ENCODE measurements at places on chromosomes 6 and 20.

DNA sequence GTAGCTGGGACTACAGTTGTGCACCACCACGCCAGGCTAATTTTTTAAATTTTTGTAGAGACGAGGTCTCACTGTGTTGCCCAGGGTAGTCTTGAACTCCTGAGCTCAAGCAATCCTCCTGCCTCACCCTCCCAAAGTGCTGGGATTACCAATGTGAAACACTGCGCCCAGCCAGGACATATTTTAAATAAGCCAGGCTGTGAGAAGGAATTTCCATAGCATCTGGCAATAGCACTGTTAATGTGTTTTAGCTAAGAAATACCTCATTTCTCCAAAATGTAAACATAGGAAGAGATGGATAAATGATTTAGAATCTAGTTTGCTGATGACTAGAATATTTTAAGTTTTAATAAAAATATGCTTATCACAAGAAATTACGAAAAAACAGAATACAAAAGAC, 27.0 kb upstream of the SLA2 start:
- DNase-seq, result no peak

DNA sequence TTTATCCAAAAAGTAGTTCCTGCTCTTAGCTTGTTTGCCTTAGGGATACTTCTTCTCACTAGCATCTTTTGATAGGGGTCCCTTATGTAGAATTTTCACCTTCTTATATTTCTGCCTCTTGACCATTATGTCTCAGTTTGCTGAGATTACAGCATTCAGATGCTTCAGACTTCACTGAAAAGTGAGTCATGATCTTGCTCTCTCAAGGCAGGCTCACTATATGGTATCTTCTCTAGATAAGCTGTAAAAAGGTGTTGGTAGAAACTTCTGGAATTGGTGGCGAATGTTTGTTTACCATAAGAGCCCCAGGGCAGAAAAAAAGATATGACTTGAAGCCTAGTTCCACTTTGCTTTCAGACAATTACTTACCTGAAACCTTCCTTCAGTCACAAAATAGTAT, 19.7 kb downstream of the GTPBP2 start:
- DNase-seq, result no peak

- DNase-seq, result peak; percentile 57
These were observed 567 bp upstream of the FNDC11 start for GRCh38 chr20:63553251-63553932.

DNA sequence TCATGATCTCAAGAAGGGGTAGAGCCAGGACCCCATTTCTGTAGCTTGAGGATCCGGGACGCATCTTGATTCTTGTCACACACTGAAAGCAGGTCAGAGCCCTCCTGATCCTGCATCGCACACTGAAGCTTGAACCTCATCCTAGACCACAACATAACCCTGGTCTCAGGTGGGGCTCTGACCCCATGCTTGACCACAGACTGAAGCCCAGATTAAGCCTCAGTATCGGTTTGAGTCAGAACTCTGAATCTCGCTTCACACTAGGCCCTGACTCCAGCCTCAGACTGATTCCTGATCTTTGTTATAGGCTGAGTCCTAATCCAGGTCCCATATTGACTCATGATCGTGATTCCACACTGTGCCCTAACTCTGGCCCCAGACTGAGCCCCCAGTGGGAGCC, 8.5 kb upstream of the RSPO4 start:
- no peak for DNase-seq

DNA sequence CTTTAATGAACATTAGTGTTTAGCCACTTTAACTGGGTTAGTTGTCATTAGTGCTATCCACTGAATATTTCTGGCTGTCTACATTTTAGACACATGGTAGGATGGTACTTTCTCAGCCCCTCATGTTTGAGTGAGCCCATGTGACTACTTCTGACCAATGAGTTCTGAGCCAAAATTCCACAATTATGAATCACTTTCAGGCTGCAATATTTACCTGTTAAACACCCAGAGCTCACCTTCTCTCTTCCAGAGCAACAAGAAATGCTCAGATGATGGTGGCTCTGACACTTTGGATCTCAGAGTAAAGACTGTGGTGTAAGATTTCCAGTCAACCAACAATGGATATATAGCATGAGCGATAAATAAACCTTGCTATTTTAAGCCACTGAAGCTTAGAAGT, 24.8 kb downstream of the SPACA1 start:
- DNase-seq, result no peak

DNA sequence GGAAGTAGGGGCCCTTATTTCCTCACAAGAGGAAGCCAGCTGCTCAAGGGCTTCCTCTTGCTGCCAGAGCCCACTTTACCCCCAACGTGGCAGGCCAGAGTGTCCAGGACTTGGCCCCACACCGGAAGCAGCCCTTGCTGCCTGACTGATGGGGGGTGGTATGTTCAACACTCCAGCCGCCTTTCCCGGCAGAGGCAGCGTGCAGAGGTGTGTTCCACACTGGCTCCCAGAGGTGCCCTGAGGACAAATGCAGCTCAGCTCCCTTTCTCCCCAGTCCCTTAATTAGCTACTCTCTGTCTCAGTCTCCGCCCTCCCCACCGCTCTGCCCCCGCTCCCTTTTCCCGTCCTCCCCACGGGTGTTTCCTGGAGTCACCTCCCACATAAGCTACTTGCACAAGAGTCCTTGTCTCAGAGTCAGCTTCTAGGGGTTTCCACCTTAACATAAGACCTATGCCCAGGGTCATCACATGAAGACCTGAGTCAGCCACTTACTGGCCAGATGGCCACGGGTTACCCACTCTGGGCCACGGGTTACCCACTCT, 61.7 kb upstream of the SHLD1 start:
- DNase-seq, result peak; percentile 93

All from suppressor macrophage (primary cell).